Activated T-cell treated with anti-CD3 and anti-CD28 coated beads for 24 hours (primary cell): ENCODE measurements at places on chromosomes 5 and 9.

DNA sequence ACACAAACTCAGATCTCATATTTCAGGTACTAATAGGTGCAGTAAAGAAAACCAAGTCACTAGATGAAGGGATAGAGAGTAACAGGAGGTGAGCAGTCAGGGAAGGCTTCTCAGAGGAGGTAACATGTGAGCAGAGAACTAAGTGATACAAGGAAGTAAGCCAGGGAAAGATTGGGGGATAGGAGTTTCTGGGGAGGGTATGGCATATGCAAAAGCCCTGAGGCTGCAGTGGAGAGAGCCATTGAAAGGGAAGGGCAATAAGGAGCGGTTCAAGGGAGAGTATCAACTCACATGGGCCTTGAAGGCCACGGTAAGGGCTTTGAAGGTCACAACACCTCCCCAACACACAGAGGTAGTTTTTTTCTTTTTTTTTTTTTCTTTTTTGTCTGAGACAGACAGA lies 6.9 kb downstream of the OLFML2A start:
- no peak for DNase-seq

DNA sequence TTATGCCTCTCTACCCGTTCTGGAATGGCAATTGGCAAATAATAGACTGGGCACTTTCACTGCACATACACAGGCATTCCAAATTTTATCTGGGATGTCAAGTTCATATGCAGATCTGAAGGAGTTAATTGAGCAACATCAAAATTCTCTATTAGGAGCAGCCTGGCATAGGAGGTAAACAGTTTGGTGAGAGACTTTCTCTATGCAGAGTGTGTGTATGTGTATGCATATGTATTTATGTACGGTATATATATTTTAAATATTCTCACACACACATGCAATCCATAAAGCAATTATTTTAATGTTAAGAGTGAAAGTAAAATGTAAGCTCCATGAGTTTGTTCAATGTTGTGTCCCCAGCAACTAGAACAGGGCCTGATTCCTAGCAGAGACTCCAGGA lies 517.8 kb downstream of the CTNND2 start:
- DNase-seq: no peak

DNA sequence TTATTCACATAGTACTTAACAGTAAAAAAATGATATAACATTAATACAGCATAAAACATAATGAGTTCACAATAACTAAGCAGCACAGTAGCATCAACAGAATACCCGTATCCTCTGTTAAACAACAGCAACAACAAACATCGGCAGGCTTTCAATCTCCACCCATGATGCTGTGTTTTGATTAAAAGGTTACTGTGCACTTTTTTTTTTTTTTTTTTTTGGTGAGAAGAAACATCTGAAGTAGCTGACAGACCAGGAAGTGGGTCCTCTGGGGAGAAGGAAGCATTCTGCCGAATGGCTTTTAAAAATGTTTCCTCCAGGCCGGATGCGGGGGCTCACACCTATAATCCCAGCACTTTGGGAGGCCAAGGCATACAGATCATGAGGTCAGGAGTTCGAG lies 282.3 kb downstream of the EPB41L4A start:
- no peak for DNase-seq

- no peak for DNase-seq
Measured at GRCh38 chr9:120681121-120681520, 33.1 kb downstream of the MEGF9 start.

- DNase-seq: no peak
Measured at GRCh38 chr5:142888469-142889085, 118.4 kb downstream of the ARHGAP26 start.

DNA sequence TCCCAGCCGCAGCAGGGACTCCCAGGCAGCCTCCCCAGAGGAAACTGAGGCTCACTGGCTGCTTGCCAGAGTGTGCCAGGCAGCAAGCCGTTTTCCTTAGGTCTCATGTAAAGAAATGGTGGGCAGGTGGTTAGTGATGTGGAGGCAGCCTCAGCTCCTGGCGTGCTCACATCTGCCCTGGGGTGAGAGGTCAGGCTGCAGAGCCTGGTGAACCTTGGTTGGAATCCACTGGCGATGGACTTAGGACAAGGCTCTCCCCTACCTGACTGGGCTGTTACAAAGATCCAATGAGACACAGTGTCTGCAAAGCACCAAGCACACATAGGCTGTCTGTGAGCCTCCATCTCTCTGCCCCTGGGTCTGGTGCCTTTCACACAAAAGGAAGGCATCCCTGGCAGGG lies 30.9 kb downstream of the LHX6 start:
- DNase-seq: no peak

GRCh38 chr5:60494144-60494543 lies 205.8 kb downstream of the DEPDC1B start:
- no peak for DNase-seq

- no peak for DNase-seq
Measured at GRCh38 chr9:137202966-137203365, 2.4 kb upstream of the TPRN start.

GRCh38 chr5:140329739-140330481 lies 16.5 kb downstream of the HBEGF start:
- DNase-seq: no peak
